ENCODE measurements at places on chromosomes 4 and X. TPM values are rescaled to one million over a fixed set of nuclear protein-coding genes. Genes with fewer than 3 reads are reported as not detected.

DNA sequence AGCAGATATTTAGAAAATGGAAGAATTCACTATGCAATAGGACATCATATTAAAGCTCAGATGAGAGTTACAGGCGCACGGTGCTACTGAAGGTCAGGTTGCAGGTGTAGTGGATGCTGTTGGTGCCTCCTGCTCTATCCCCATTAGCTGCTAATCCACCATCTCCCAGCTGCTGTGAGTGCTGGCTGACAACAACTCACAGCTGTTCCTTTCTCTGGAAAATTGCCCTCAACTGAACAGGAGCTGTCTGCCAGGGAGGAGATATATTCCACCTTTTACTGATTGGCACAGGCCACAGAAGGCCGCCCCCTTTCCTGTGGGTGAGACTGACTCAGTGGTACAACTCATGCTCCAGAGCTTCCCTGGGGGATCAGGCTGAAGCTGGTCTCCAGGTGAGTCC, 48.7 kb downstream of the UCHL1 start:
- no peak for DNase-seq
- H3K4me3 ChIP-seq, result no peak overlapping the region
- no peaks in the 10 kb centered on the region for H3K36me3 ChIP-seq
- no peaks in the 10 kb centered on the region for H3K4me1 ChIP-seq

GRCh38 chr4:39043861-39044363, 11.7 kb upstream of the TMEM156 start:
- H3K27me3 ChIP-seq, result no peaks in the 10 kb centered on the region
- no peaks in the 10 kb centered on the region for H3K4me1 ChIP-seq
- no peak for DNase-seq
- H3K27ac ChIP-seq, result peak overlapping the region; percentile 93
- peak overlapping the region; percentile 91 for H3K4me3 ChIP-seq
- H3K36me3 ChIP-seq, result no peaks in the 10 kb centered on the region

- no peak overlapping the region for H3K4me3 ChIP-seq
- no peak for DNase-seq
- H3K4me1 ChIP-seq, result no peaks in the 10 kb centered on the region
- H3K27me3 ChIP-seq, result no peaks in the 10 kb centered on the region
- no peak overlapping the region for H3K27ac ChIP-seq
- no peaks in the 10 kb centered on the region for H3K36me3 ChIP-seq
These were observed 27.4 kb upstream of the TMPRSS11B start for GRCh38 chr4:68272860-68273259.

- peaks cover 2% of the 10 kb centered on the region for H3K36me3 ChIP-seq
- DNase-seq, result no peak
- no peaks in the 10 kb centered on the region for H3K4me1 ChIP-seq
- no peak overlapping the region for H3K4me3 ChIP-seq
- no peak overlapping the region for H3K27ac ChIP-seq
These were observed 831.1 kb upstream of the PABPC4L start for GRCh38 chr4:135032670-135033069.

DNA sequence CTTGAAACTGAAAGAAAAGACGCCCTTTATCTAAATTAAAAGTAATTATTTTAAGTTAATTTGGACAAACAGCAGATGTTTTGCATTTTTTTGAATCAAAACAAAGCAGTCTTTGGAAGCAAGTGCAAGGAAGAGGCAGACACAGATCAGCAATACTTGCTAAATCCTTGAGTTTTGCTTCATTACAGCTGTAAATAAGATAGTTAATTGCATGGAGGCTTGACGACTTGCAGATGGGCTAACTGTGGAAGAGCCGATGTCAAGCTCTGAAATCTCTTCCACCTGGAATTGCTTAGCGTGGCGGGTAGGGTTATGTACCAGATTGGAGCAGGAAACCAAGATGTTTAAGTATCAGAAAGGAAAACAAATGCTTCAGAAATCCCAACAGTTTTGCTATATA, 148.8 kb downstream of the POLA1 start:
- no peak overlapping the region for H3K27ac ChIP-seq
- H3K27me3 ChIP-seq, result no peaks in the 10 kb centered on the region
- H3K4me1 ChIP-seq, result no peaks in the 10 kb centered on the region
- no peak for DNase-seq

GRCh38 chrX:20132666-20133065, 9.0 kb downstream of the EIF1AX start:
- H3K36me3 ChIP-seq, result no peaks in the 10 kb centered on the region
- no peaks in the 10 kb centered on the region for H3K27me3 ChIP-seq
- H3K27ac ChIP-seq, result no peak overlapping the region
- no peak for DNase-seq

DNA sequence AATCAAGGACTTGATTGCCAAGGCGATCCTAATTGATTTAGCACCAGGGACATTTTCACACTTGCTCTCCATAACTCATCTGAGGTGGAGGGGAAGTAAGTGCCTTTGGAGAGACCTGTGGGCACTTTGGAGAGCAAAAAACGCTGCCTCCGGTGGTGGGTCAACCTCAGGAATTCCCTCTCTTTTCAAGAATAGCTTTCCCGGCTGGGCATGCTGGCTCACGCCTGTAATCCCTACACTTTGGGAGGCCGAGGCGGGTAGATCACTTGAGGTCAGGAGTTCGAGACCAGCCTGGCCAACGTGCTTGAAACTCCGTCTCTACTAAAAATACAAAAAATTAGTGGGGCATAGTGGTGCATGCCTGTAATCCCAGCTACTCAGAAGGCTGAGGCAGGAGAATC, 49.2 kb downstream of the PRPS1 start:
- no peaks in the 10 kb centered on the region for H3K36me3 ChIP-seq
- H3K4me3 ChIP-seq, result peak overlapping the region; percentile 64
- peak overlapping the region; percentile 94 for H3K27ac ChIP-seq

GRCh38 chr4:158529505-158529904, 7.8 kb downstream of the RXFP1 start:
- H3K4me1 ChIP-seq, result no peaks in the 10 kb centered on the region
- DNase-seq, result no peak
- H3K27ac ChIP-seq, result no peak overlapping the region
- no peak overlapping the region for H3K4me3 ChIP-seq
- H3K27me3 ChIP-seq, result no peaks in the 10 kb centered on the region
- no peaks in the 10 kb centered on the region for H3K36me3 ChIP-seq

- H3K4me1 ChIP-seq, result no peaks in the 10 kb centered on the region
- no peak overlapping the region for H3K4me3 ChIP-seq
- H3K27me3 ChIP-seq, result peaks cover 27% of the 10 kb centered on the region
- H3K27ac ChIP-seq, result no peak overlapping the region
- no peaks in the 10 kb centered on the region for H3K36me3 ChIP-seq
These were observed 63.8 kb upstream of the MTM1 start for GRCh38 chrX:150504397-150505182.

The UBA1 gene
- total RNA-seq, result 149 TPM

The BEX4 gene
- 41.9 TPM for total RNA-seq

The CCDC120 gene
- 4.3 TPM for total RNA-seq

The LRP2BP gene
- 2.3 TPM for total RNA-seq
